ENCODE measurements at places on chromosomes 4 and X. TPM values are rescaled to one million over a fixed set of nuclear protein-coding genes. Genes with fewer than 3 reads are reported as not detected.

CXCL8 gene
- total RNA-seq, result 0.67 TPM

SPANXA2 gene
- total RNA-seq, result not detected

DNA sequence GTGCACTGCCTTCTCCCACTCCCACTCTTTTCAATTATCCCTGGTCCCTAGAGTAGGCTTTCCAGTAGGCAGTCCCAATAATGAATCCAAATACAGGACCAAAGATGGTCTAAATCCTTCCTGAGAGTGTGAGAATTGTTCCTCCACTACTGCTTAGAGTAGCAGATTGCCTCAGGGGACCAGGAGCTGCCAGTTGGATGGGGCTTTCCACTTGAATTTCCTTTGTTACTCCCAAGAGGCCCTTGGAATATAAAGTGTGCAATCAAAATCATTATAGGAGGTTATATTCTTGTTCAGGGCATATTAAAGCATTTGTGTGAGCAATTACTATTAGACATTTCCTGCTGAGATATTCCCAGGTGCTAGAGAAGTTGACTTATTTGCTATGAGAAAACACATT lies 156.6 kb upstream of the TLL1 start:
- no peak for DNase-seq

GRCh38 chr4:100657187-100657586 lies 139.4 kb upstream of the EMCN start:
- DNase-seq, result no peak

DNA sequence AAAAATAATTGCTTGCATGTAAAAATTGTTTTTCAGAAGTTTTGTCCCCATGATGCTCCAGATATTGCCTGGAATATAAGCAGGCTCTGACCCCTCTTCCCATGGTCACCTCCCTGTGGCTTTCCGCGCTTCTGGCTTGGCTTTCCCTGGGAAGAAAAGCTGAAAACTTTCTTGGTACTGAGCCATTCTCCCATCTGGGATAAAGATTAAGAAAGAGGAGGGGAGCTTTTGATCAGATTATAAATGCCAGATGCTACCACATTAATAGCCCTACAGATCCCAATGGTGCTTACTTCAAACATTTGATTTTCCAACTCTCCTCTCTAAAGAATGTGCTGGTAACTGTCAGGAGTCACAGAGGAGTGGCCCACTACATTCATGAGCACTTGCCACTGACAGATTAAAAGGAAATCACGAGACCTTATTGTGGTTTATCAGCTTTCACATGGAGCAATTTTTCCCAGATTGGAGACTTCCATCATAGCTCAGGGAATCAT lies 54.4 kb upstream of the GAB1 start:
- no peak for DNase-seq

GRCh38 chr4:1381944-1382541 lies 24.2 kb downstream of the NKX1-1 start:
- DNase-seq, result no peak

DNA sequence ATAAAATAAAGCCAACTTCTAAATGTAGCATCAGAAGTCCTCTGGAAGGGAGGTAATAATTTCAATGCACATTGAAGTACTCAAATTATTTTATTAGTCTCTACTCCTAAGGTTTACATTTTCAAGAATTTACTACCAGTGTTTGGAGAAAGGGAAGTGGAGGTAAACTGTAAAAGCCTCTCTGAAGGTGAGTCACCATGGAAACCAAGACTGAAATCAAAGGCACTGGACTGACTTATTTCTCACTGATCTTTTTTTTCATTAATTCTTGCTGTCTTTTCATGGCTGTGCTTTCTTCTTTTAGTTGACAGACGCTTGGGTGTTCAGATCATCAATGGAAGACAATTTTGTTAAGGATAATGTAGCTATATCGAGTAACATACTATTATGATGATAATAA lies 9.7 kb downstream of the SLC39A8 start:
- DNase-seq, result no peak

DNA sequence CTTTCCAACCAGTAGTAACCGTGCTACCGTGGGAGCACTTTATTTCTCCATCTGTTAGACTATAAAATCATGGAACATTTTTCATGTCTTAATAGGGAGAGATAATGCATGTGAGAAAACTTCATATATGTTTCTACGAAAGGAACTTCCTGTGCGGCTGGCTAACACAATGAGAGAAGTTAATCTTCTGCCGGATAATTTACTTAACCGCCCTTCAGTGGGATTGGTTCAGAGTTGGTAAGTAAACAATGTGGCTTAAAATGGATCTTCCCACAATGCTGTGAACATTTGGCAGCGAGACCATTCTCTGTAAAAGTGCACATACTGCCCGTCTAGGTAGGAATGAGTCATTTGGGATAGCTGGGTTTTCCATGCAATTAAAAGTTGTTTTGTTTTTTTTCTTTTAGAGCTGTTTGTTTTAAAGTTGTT lies 29.6 kb downstream of the PDK3 start:
- DNase-seq, result peak; percentile 41

GRCh38 chr4:22897520-22898108 lies 204.9 kb downstream of the GBA3 start:
- DNase-seq, result no peak

DNA sequence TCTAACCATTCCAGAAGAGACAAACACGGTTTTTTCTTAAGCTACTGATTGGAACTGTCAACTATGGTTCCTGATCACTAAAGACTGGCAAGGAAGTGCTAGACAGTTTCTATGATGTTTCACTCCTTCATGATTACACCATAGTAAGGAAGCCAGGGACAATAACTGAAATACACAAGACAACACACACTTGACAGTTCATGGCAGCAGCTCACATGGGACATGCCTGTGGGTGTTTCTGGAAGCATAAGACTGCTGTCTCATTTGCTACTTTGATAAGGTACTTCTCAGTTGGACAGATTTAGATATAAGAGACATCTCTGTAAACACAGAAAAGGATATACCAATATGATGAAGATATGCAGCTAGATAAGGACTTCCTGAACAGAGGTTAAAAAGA lies 8.3 kb upstream of the IRAK1 start:
- DNase-seq, result no peak

GRCh38 chr4:115275615-115276014 lies 162.2 kb upstream of the NDST4 start:
- DNase-seq, result no peak

- no peak for DNase-seq
Observed at GRCh38 chrX:46864606-46865005, 27.8 kb downstream of the RP2 start.

DNA sequence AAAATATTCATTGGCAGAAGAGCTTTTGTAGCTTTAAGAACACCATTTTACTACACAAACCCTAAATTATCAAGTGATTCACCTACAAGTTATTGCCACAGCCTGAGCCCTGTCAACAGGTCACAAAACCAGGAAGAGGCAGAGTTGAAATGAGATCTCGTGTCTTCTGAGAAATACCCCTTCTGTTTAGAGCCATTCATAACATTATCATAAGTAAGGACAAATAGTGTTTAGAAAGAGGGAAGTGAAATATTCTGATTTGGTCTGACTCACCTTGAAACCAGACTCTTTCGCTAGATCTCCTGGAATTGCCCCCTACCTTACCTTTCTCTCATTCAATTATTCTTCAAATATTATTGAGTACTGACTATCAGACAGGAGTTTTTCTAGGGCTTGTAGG lies 5.9 kb downstream of the ETDB start:
- DNase-seq, result no peak

GRCh38 chr4:86306816-86307215 lies 53.0 kb downstream of the MAPK10 start:
- no peak for DNase-seq

DNA sequence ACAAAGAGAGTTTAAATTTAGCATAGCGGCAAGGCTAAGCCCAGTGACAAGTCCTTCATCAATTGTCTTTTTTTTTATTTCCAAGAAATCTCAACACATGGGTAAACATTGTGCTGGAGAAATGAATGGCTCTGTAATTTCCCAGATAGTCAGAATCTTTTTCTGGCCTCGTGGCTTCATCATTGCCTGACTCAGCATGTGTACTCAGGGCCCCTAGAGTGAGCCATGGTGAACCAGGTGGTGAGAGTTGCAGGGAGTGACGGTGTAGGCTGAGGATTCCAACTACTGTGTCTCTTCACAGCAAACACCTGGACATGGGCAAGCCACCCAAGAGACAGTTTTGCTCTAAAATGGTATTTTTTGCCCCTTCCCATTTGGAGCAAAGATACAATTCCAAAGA lies 43.1 kb upstream of the UCP1 start:
- DNase-seq, result no peak

DNA sequence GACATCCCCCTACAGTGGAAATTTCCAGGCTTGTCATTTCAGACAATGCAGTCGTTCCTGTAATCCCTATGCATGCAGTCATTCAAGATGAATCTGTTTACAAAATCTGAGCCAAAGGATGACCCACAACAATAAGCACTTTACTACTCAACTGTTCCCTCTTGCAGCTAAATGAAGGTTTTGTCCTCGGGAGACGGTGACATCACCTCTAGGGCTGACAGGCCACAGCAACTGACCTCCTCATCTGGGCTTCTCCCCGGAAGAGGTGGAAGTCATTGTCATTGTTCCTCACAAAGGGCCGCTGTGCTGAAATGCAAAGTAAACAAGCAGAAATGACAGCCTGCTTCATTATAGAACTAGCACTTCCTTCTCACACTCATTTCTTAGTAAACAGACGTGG lies 29.2 kb downstream of the CLRN2 start:
- DNase-seq, result no peak

DNA sequence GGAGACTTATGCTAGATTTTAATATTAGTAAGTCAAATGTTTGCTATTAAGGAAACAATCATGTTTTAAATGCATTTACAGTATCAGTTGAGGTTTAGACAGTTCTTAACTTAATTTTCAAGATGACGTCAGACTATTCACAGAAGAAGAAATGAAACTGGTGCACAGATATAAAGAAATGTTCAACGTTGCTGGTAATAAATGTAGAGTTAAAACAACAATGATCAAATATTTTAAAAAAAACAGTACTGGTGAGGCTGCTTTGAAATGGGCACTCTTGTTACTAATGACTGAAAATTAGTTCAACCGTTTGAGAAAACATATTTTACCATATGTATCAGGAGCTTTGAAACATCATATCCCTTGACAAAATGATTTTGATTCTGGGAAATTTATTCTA lies 44.2 kb downstream of the ABHD18 start:
- DNase-seq, result no peak

DNA sequence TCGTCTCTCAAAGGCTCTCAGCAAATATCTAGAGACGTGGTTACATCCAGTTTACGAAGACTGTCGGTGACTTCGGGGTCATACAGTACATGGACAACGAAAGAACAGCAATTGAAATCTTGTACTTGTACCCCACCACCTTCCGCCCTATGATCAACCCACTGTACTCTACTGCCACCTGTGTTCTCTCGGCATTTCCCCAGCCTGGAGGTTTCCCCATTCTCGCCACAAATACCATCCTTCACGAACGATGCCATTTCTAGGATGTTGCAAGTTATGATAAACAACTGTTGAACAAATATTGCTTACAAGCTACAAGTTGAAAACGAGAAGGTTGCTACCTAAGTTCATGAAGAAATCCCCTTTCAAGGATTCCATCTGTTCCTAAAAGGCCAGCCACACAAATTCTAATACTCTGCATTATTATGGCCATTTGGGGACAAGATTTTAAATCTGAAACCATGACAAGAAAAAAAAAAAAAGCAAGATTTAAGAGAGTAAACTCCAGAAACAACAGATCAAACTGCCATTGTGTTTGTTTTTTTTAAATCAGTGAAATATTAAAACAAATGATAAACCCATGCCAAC lies 1.6 kb downstream of the APBB2 start:
- DNase-seq, result peak; percentile 30
